Stimulated activated CD8-positive, alpha-beta memory T cell treated with anti-CD3 and anti-CD28 coated beads, Interleukin-7, amount 100 ng/mL, for 1 hour (primary cell): ENCODE measurements at places on chromosomes 12 and 14.

DNA sequence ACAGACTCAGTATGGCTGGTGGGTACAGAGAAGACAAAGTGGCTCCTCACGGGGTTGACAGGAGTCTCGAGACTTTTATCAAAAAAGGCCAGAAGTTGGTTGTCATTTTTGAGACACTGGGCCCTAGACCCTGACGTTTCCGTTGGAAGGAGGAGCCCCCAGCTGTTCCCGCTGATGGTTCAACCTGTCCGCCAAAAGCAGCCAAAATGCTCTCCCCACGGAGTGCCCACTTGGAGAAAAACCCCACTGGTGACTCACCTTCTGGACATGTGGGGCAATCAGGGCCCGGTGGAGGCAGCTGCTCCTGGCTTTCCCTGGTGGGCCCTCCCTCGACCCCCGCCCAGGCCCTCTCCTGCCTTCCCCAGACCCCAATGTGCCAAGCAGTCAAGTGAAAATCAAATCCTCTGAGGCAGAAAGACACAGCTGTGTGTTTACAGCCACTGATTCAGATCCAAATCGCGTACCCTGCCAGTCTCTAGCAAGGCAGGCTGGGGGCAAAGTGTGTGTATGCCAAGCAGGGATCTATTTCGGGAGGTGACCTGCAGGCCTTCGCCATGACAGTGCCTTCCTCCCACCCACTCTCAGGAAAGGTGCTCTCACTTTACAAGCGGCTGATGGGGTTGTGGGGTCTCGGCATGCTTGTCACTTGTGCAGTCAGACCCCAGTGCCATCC, 347.4 kb downstream of the DPF3 start:
- no peak for DNase-seq

DNA sequence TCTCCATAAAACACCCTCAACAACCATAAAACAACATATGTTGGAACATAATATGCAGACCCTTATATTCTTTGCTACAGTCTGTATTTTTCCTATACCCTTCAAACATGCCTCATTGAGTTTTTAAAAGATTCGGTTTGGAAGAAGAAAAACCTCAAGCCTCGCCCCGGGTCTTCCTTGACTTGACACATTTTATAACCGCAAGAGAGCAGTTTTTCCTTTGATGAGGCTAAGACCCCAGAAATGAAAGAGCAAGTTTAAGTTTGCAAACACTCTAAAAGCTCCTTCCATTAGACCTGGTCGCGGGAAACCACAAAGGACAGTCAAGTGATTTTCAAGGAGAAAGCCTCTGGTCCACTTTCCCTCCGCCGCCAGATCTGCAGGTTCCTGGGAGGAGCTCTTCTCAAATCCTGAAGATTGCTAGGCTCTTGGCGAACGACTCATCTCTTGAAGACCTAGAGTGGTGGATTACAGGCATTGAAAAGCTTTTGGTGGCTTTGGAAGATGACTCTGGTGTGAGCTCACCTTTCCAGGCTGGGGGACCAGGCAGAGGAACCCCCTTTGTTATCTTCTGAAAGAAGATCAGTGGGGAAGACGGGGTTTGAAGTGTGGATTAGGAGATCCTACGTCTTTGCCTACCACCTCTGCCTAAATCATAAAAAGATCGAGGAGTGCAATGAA, at the start of gene ASCL4:
ASCL4 (plus strand) TSS at position 356 of the 681 bp plus-strand sequence. CDS start 515 bp downstream, outside the sequence.
- no peak for DNase-seq

- no peak for DNase-seq
These were observed 19.3 kb upstream of the SERPINA6 start for GRCh38 chr14:94342334-94342934.

DNA sequence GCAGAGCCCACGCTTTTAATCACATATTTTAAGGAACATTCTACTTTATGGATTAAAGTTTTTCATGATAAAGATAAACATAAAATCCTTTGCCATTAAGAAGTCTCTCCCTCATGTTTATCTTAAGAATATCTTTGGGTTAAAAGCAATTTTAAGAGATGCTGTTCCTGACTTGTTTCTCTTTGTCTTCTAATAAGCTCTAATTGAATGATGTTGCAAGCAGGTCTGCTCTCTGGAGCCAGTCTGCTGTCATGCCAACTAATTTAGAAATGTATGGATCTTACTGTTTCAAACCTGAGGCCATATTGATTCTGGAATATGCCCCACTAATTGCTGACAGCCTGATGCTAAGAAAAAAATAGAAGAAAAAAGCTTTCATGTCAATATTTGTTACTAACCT, 173.6 kb downstream of the TTC8 start:
- DNase-seq = no peak

- no peak for DNase-seq
These were observed 101.9 kb upstream of the BMP4 start for GRCh38 chr14:54058505-54058904.

DNA sequence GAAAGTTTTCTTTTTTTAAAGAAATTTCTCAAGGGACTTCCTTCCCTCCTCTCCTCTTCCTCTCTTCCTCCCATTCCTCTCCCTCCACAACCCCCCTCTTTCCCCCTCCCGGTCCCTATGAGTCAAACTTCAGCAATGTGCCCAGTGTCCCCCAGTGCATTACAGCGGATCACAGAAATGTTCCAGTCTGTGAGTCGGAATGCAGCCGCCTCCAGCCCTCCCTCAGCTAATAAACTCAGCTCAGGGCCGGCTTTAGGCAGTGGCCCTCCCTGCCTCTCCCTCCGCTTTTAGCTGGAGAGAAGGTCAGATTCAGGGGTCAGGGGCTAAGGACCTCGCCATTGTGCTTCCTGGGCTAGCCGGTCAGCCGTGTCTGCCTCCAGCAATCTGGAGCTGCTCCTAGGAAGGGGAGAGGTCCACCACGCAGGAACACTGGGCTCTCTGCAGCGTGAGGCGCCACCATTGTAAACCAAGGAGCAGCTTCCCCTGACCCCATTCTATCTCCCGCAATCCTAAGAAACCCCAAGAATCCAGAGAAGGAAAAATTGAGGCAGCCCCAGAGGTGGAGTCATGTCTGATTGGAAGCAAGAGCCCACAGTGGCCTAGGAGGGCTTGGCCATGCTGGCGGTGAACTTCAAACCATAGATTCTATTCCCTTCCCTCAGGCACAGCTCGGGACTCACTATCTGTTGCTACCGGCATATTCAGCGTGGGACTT, 1.1 kb upstream of the HDAC7 start:
- no peak for DNase-seq

DNA sequence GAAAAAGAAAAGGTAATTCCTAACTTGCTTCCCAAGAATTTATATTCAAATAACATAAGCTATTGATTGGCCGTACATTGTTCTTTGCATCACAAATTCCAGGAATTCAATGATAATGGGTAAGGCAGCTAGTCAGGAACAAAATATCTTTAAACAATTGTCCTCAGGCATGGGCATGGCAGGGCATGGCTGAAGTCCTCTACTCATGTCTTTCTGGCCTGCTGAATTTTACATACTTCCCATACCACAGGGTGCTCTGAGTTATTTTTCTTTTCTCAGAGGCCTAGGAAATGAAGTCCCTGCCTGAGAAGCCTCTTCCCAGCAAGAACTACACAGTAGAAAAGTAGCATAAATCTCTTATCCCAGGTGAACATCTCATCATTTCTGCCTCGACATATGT, 15.1 kb upstream of the DRAM1 start:
- DNase-seq = no peak

DNA sequence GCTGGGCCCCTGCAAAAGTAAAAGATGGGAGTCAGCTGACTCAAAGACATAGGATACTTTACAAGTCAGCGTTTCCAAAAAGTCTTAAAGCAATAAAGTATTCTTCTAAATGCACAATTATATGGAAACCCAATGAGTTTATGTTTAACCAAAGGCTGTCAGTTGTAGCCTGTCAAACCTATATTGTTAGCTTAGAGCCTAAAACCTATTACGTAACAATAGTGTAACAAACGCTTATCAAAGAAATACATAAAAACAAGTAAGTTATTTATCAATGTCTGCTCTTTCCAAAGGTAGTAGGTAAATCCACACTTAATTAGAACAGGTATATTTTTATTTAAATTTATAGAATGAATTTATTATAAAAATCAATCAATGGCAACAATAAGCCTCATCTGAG, 15.9 kb upstream of the SOS2 start:
- no peak for DNase-seq

- DNase-seq = no peak
These were observed 439.7 kb downstream of the ADAMTS20 start for GRCh38 chr12:43112101-43112920.

DNA sequence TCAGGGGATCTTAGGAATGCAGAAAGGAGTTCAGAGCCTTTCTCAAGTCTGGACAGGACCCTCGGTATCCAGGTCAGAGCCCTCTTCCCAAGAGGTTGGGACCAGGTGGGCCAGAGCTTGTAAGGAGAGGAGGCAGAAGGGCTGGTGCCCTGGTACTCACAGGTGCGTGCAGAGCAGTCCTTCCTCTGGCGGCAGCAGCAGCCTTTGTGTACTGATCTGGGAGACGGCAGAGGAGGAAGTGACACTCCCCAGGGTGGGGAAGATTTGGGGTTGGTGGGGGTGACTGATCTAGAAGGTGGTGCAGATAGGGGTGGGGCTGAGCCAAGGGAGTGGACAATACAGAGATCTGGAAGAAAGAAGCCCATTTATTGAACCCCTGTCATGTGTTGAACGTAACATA, at the start of gene ITGB7:
ITGB7 (minus strand) TSS at position 210 of the 400 bp plus-strand sequence. CDS start 6,808 bp downstream, outside the sequence.
- peak; percentile 43 for DNase-seq

DNA sequence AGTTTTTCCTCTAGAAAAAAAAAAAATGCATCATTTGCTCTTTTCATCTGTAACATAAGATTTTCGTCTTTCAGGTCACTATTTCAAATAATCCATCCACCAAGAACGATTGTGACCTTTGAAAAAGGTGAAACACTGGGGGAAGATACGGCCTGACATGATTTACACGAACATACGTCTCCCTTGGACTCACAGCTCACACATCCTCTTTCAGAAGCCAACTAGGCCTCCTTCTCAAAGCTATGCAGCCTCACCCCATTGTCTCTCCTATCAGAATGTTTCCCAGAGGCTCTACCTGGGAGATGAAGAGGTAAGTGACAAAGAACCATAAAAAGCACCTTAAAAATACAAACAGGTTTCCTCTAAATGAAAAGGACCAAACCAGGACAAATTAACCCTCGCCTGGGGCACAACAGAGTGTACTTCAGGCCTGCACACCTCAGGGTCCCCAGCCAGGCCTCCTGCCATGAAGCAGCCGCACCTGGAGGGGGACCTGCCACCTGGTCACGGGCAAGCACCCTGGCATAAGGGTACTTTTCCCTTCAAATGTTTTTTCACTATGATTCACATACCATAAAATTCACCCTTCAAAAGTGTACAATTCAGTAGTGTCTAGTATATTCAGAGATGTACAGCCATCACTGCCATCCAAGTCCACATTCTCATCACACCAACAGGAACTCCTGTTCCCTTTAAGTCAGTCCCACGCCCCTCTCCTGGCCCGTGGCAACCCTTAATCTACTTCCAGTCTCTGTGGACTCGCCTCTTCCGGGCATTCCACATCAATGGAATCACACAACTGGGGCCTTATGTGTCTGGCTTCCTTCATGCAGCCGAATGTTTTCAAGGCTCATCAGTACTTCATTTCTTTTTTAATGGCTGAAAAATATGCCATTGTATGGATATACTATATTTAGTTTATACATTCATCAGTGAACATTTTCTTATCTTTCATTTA, 5.4 kb downstream of the SLC15A4 start:
- DNase-seq = no peak

- no peak for DNase-seq
These were observed 1435.9 kb upstream of the TMEM132C start for GRCh38 chr12:126830778-126831680.

- DNase-seq = no peak
These were observed 29.5 kb upstream of the HSPB8 start for GRCh38 chr12:119149270-119149669.

GRCh38 chr14:104799244-104800014, 1.5 kb upstream of the ZBTB42 start:
- no peak for DNase-seq

DNA sequence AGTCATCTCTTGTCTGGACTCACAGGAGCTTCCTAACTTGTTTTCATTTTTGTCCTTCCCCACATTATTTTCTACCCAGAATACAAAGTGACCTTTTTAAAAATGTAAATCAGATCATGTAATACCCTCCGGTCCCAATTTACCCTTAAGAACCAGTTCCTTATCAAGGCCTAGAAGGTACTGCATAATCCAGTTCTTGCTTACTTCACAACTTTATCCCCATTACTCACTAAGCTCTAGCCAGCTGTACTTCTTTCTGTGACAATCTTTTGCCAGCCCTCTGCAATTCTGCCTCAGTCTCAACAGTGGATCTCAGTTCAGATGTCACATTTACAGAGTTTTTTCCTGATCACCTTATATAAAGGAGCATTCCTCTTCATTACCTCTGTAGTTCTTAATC, 11.6 kb downstream of the RAP1B start:
- no peak for DNase-seq

GRCh38 chr12:19506497-19506896, 67.2 kb downstream of the AEBP2 start:
- no peak for DNase-seq

GRCh38 chr14:34005901-34006300, 55.0 kb upstream of the EGLN3 start:
- no peak for DNase-seq

- DNase-seq = no peak
These were observed 20.6 kb downstream of the LTBP2 start for GRCh38 chr14:74591394-74591793.

DNA sequence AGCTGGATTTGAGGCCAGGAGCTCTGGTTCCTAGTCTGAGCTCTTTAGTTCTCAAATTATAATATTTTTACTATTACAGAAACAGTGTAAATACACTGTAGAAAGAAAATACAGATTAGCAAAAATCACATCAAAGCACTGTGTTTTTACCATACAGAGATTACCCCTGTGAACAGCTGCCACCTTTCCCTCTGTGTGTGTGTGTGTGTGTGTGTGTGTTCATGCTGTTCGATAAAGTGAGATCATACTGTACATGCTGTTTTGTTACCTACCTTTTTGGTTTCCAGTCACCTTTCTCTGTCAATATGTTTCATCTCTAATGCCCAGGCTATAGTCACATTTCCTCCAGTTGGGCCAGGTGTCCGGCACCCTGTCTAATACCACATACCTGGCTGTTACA, 26.9 kb downstream of the MVK start:
- no peak for DNase-seq

DNA sequence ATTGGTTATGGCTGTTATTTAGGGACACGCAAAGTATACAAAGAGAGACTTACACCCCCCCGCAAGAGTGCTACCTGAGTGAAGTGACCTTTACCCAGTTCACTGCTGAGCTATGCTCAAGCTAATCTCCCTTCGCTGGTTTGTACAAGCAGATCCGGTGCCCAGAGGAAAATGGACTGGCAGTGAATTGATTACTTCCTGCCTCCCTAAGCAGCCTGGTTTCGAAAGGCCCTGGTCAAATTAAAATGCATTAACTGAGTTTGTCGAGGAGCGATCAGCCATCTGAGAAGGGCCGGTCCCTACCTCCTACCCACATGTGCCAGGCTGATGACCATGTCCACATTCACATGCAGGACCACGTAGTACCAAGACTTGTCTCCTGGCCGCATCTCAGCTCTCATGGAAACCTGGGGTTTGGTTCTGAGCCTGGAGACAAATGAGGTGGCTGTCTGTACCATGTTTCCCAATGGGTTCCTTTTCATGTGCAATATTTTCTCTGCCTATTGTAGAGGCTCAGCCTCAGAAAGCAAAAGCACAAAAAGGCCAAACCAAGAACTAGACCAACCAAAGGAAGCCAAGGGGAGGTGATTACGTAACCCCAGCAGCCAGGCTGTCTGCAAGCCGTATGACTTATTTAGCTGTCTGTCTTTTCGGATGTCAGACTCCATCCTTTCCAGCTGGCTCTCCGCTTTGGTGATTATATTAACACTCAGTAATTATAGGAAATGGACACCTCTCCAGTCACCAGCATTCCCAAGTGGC, 284.7 kb upstream of the PWP1 start:
- DNase-seq = no peak

GRCh38 chr14:86938320-86938719, 1054.7 kb downstream of the GALC start:
- DNase-seq = no peak

GRCh38 chr12:123723765-123724164, 11.6 kb downstream of the ATP6V0A2 start:
- no peak for DNase-seq
